ENCODE measurements at places on chromosomes 1 and 21.

- DNase-seq = no peak
Measured at GRCh38 chr1:46102769-46103476, 29.5 kb downstream of the PIK3R3 start.

GRCh38 chr1:231557411-231557810 lies 28.9 kb downstream of the TSNAX start:
- DNase-seq = no peak

- DNase-seq = no peak
Measured at GRCh38 chr1:151294742-151295462, 12.8 kb downstream of the ZNF687 start.

GRCh38 chr1:9844106-9844505 lies 20.3 kb upstream of the CLSTN1 start:
- DNase-seq = no peak

- no peak for DNase-seq
Measured at GRCh38 chr1:5768014-5768413, 224.2 kb downstream of the NPHP4 start.
